Right lobe of liver (tissue), 6 donors: ENCODE measurements at places on chromosomes 5 and 9.

DNA sequence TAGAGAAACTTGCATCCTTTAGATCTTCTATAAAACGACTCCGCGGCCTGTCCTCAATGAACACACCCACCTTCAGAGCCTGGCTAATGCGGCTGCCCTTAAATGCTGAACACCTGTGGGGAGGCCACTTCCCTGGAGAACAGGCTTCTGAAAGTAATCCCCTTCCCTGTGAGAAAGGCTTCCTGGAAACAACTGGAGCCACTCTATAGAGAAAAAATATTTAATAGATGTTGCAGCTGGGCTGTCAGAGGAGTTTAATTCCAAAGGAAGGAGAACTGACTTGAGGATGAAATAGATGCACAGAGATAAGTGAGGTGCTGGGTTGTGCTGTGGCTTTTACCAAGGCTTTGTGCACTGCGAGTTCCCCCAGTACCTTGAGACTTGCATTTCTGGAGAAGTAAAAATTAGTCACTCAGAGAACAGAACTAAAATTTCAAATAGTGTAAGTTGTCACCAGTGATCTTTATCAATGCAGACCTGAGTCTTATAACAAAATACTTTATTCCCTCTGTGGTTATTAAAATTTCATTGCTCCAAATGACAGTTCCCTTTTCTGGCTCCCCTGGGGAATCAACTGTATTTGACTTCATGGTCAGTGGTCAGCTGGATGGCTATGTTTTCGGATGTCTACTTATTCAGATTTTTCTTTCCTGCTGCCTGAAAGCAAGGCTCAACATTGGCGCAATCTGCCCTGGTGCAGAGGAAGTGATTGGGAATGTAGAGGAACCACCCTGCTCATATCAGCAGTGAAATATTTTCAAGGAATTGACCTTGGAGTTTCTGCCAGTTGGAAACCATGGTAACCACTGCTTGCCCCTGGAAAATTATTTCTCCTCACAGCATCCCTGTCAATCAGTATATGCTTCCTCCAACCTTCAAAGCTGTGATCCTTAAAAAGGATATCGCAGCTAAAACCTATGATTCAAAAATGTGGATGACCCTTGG, 238.8 kb downstream of the SMARCA2 start:
- no peaks in the 10 kb centered on the region for H3K4me1 ChIP-seq
- no peak overlapping the region for H3K4me3 ChIP-seq
- no peak for DNase-seq
- no peak overlapping the region for H3K27ac ChIP-seq

GRCh38 chr9:68416936-68417564, 60.6 kb downstream of the PGM5 start:
- no peak overlapping the region for H3K27ac ChIP-seq
- H3K4me3 ChIP-seq: no peak overlapping the region
- DNase-seq: no peak
- H3K36me3 ChIP-seq: no peaks in the 10 kb centered on the region
- no peaks in the 10 kb centered on the region for H3K4me1 ChIP-seq

- DNase-seq: no peak
- H3K27ac ChIP-seq: no peak overlapping the region
- H3K4me3 ChIP-seq: no peak overlapping the region
- H3K27me3 ChIP-seq: no peaks in the 10 kb centered on the region
- no peaks in the 10 kb centered on the region for H3K36me3 ChIP-seq
These were observed 101.8 kb downstream of the TLE4 start for GRCh38 chr9:79673614-79674013.

GRCh38 chr5:122311497-122311960, 508 bp upstream of the SNCAIP start:
- H3K36me3 ChIP-seq: no peaks in the 10 kb centered on the region
- H3K4me3 ChIP-seq: no peak overlapping the region

DNA sequence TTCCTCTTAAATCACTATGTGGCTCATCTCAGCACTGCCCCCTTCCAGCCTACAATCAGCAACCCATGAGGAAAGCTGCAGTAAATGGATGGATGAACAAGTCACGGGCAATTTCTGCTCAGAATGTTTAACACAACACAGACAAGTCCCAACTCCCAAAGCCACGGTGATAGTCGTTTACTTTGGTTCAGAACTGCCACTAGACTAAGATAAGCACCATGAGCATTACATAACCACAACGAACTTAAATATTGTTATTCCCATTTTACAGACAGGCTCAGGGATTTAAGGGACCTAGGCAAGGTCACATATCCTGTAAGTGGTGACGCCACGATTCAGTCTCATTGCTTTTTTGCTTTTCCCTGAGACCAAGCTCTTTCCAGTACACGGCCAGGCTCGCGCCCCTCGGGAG, 2.0 kb upstream of the SMIM27 start:
- H3K4me3 ChIP-seq: peak overlapping the region; percentile 81
- H3K36me3 ChIP-seq: no peaks in the 10 kb centered on the region
- H3K27me3 ChIP-seq: no peaks in the 10 kb centered on the region
- DNase-seq: no peak
- peaks cover 12% of the 10 kb centered on the region for H3K4me1 ChIP-seq

- no peak overlapping the region for H3K4me3 ChIP-seq
- DNase-seq: peak; percentile 44
- H3K4me1 ChIP-seq: no peaks in the 10 kb centered on the region
- no peak overlapping the region for H3K27ac ChIP-seq
- no peaks in the 10 kb centered on the region for H3K27me3 ChIP-seq
These were observed 43.3 kb downstream of the ANKRD33B start for GRCh38 chr5:10607023-10607665.

DNA sequence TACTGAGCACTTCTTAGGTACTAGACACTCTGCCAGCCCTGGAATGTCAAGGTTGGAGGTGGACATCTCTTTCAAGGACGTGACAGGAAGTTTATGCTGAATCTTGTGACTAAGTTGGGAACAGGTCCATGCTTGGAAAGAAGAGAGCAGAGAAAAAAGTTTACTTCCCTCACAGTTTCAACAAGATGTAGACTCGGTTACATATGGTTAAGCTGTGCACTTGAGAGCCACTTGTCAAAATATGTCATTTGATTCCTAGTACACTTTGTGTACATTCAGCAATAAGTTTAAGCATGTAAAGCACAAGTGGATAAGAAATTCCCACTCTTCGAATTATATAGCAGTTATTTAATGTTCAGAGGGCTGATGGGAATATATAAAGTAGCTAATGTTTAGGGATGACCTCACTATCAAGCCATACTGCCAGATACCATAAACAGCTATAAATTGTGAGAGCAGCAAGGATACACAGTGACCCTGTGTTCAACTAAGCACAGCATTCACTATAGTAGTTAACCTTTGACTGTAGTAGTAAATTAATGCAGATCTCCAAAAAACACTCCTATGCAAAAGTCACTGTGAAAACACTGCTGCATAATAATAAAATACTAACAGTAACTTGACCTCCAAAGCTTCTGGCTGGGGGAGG, 1944.6 kb upstream of the WWC1 start:
- H3K36me3 ChIP-seq: no peaks in the 10 kb centered on the region
- DNase-seq: no peak
- no peak overlapping the region for H3K27ac ChIP-seq

GRCh38 chr5:107776922-107777740, 106.4 kb upstream of the EFNA5 start:
- H3K4me1 ChIP-seq: no peaks in the 10 kb centered on the region
- no peaks in the 10 kb centered on the region for H3K36me3 ChIP-seq
- no peak overlapping the region for H3K27ac ChIP-seq
- no peaks in the 10 kb centered on the region for H3K27me3 ChIP-seq
- DNase-seq: no peak

- H3K36me3 ChIP-seq: no peaks in the 10 kb centered on the region
- no peaks in the 10 kb centered on the region for H3K27me3 ChIP-seq
- H3K4me3 ChIP-seq: no peak overlapping the region
- H3K27ac ChIP-seq: no peak overlapping the region
- H3K4me1 ChIP-seq: no peaks in the 10 kb centered on the region
These were observed 113.8 kb downstream of the MED27 start for GRCh38 chr9:131965841-131966240.

GRCh38 chr9:35029241-35029640, 39.7 kb downstream of the DNAJB5 start:
- H3K4me3 ChIP-seq: no peak overlapping the region
- no peaks in the 10 kb centered on the region for H3K36me3 ChIP-seq
- H3K4me1 ChIP-seq: no peaks in the 10 kb centered on the region
- DNase-seq: no peak

GRCh38 chr5:17276445-17276844, 59.0 kb downstream of the BASP1 start:
- H3K27me3 ChIP-seq: no peaks in the 10 kb centered on the region
- no peak overlapping the region for H3K27ac ChIP-seq
- H3K4me1 ChIP-seq: no peaks in the 10 kb centered on the region
- no peaks in the 10 kb centered on the region for H3K36me3 ChIP-seq
- no peak for DNase-seq

GRCh38 chr5:179762079-179762780, 29.6 kb downstream of the MAML1 start:
- no peak overlapping the region for H3K4me3 ChIP-seq
- no peaks in the 10 kb centered on the region for H3K36me3 ChIP-seq
- DNase-seq: no peak
- H3K4me1 ChIP-seq: no peaks in the 10 kb centered on the region
- no peak overlapping the region for H3K27ac ChIP-seq
- no peaks in the 10 kb centered on the region for H3K27me3 ChIP-seq

- no peak overlapping the region for H3K4me3 ChIP-seq
These were observed 3.7 kb downstream of the SEMA4D start for GRCh38 chr9:89494199-89494598.

DNA sequence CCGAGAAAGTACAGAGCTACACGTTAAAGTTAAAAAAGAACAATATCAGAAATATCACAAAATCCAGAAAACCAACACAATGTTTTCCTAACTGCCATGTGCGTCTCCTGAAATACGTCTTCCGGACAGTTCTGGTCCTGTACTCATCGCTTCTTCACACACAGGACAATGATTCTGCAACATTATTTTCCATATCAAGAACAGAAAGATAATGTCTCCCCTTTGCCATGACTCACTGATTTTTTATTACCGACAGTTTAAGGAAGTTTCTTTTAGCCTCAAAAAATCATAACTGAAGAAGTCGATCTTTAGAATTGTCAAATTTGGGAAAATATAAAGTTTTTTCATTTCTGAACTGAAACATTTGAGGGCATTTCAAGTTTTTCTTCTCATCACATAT, 2.5 kb downstream of the TBC1D9B start:
- DNase-seq: no peak
- peaks cover 9% of the 10 kb centered on the region for H3K36me3 ChIP-seq
- no peaks in the 10 kb centered on the region for H3K27me3 ChIP-seq
- no peak overlapping the region for H3K27ac ChIP-seq

- no peaks in the 10 kb centered on the region for H3K4me1 ChIP-seq
- no peak for DNase-seq
- H3K4me3 ChIP-seq: no peak overlapping the region
- H3K27ac ChIP-seq: no peak overlapping the region
- H3K36me3 ChIP-seq: no peaks in the 10 kb centered on the region
These were observed 461.3 kb downstream of the TMEM232 start for GRCh38 chr5:110265162-110265561.

- peak overlapping the region; percentile 73 for H3K27ac ChIP-seq
- peak; percentile 95 for DNase-seq
- no peaks in the 10 kb centered on the region for H3K27me3 ChIP-seq
- no peaks in the 10 kb centered on the region for H3K36me3 ChIP-seq
- peaks cover 76% of the 10 kb centered on the region for H3K4me1 ChIP-seq
These were observed 108.7 kb downstream of the RXRA start for GRCh38 chr9:134434894-134435506.

GRCh38 chr9:8705861-8706260, 906.3 kb upstream of the DMAC1 start:
- DNase-seq: no peak
- no peaks in the 10 kb centered on the region for H3K27me3 ChIP-seq
- no peaks in the 10 kb centered on the region for H3K4me1 ChIP-seq
- H3K27ac ChIP-seq: no peak overlapping the region
- H3K4me3 ChIP-seq: no peak overlapping the region
- no peaks in the 10 kb centered on the region for H3K36me3 ChIP-seq

- no peak overlapping the region for H3K27ac ChIP-seq
- DNase-seq: no peak
- H3K27me3 ChIP-seq: no peaks in the 10 kb centered on the region
- H3K4me1 ChIP-seq: no peaks in the 10 kb centered on the region
These were observed 3.5 kb downstream of the EPB41L4A start for GRCh38 chr5:112415552-112415951.

DNA sequence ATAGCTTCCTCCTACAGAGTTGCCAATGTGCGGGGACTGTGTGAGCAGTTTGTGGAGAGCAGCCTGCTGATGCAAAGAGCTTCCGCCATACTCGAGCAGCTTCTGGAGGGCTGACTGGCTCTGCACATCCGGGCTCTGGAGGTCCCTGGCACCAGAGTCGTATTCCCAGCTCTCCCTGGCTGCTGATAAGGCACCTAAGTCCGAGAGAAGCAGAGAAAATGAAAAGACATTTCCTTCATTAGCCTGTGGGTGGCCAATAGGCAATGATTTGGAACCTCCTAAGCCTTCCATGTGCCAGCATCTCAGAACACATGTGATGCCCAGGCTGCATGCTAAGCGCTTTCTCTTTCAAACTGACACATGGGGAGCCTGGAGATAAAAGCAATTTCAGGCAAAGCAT, 94.3 kb downstream of the TSSK1B start:
- H3K4me1 ChIP-seq: no peaks in the 10 kb centered on the region
- H3K27ac ChIP-seq: no peak overlapping the region
- no peak for DNase-seq
- no peaks in the 10 kb centered on the region for H3K27me3 ChIP-seq
- H3K4me3 ChIP-seq: no peak overlapping the region

DNA sequence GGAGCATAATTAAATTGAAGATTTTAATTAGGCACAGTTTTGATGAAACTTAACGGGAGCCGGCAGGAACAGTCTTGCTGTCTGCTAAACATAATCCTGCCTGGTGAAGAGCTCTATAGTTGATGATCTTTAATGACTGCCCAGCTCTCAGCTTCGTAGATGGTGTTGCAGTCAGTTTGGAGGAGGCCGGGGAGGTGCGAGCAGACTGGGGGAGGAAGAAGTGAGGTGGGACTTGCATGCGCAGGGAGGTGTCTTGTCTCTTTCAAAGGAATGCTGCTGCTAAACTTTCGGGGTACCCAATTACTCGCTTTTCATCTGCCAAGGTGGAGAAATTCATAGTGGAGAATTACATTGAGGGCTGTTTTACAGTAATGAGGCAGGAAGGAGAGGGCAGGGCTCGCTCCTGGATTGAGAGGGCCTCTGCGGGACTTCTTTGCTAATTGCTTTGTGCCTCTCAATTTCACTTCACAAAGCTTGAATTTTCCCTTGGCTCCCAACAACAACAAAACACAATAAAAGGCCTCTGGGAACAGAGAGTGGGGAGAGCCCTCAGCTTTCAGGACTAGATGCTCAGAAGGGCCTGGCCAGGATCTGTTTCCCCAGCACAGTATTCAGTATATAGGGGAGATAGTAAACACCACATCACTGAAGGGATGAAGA, 257.9 kb upstream of the ADRA1B start:
- H3K4me3 ChIP-seq: no peak overlapping the region
- no peaks in the 10 kb centered on the region for H3K36me3 ChIP-seq
- H3K27me3 ChIP-seq: no peaks in the 10 kb centered on the region
- DNase-seq: no peak
- H3K27ac ChIP-seq: no peak overlapping the region

GRCh38 chr5:135826994-135827671, 7.3 kb upstream of the SLC25A48 start:
- H3K4me1 ChIP-seq: no peaks in the 10 kb centered on the region
- H3K36me3 ChIP-seq: no peaks in the 10 kb centered on the region
- DNase-seq: no peak
- H3K4me3 ChIP-seq: no peak overlapping the region

- peak; percentile 76 for DNase-seq
- no peak overlapping the region for H3K27ac ChIP-seq
- H3K27me3 ChIP-seq: no peaks in the 10 kb centered on the region
- no peak overlapping the region for H3K4me3 ChIP-seq
- no peaks in the 10 kb centered on the region for H3K4me1 ChIP-seq
These were observed 5.1 kb downstream of the SPAAR start for GRCh38 chr9:35914301-35914807.
